Stimulated activated CD8-positive, alpha-beta memory T cell treated with anti-CD3 and anti-CD28 coated beads, Interleukin-7, amount 100 ng/mL, for 4 hours (primary cell): ENCODE measurements at places on chromosomes 12 and 14.

- DNase-seq = no peak
These were observed 1.0 kb downstream of the RNF41 start for GRCh38 chr12:56220611-56221231.

- DNase-seq = no peak
These were observed 145.6 kb upstream of the NAV3 start for GRCh38 chr12:77685112-77685511.

DNA sequence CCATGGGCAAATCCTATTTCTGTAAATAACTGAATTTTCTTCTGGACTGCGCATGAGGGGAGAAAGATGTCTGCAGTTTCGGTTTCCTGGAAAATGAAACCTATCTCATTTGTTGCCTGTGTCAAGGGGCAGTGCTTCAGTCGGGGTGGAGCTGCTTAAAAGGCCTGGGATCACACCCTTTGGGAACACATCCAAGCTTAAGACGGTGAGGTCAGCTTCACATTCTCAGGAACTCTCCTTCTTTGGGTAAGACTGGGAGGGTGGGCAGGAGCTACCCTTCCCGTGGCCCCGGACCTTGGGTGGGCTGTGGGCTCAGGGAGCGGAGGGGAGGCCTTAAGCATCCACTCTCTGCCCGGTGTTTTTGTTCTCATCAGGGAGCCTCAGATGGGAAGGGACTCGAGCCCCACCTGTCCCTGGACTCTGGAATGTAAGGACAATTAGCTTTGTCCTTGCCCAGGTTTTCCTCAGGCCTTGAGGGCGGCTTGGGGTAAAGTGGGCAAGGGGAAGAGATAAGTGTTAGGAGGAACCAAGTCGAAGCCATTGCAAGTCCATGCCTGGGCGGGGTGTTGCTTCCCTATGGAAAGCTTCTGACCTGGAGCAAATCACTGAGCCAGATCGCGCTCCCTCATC lies at the start of gene IFI27:
TSS of gene IFI27 (plus strand) at position 185 of the 630 bp plus-strand sequence.
- no peak for DNase-seq

GRCh38 chr12:89874146-89874545 lies 165.5 kb upstream of the ATP2B1 start:
- no peak for DNase-seq
